ENCODE measurements at places on chromosomes 7 and 10.

DNA sequence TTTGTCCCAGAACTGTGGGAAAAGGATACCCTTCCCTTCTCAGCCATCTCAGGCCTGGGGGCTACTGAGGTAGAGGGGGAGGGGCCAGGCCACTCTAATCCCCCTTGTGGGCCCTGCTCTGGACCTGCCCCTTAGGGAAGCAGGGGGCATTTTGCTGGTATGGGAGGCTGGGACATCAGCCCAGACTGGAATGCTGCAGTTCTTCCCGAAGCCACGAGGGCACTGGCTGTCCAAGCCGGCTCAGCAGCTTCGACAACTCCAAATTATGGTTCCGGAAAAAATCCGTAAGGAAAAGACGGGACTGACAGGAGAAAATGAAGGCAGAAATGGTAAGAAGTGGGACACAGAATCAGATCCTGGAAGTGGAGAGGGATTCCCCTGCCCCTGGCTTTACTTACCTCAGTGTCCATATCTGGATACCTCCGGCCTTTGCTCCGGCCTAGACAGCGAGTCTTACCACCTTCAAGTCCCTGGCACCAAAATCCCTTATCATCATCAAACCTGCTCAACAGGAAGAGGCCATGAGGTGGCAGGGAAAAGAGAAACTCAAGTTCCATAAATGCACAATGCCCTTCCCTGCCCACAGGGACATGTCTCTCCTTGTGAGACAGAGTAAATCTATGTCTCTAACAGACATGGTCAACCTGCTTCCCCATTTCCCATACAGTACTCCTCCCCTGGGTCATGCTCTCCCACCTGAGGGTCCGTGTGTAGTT lies 9.0 kb downstream of the NDST2 start:
- DNase-seq: no peak

GRCh38 chr7:80309971-80310549 lies 175.4 kb downstream of the GNAI1 start:
- no peak for DNase-seq

DNA sequence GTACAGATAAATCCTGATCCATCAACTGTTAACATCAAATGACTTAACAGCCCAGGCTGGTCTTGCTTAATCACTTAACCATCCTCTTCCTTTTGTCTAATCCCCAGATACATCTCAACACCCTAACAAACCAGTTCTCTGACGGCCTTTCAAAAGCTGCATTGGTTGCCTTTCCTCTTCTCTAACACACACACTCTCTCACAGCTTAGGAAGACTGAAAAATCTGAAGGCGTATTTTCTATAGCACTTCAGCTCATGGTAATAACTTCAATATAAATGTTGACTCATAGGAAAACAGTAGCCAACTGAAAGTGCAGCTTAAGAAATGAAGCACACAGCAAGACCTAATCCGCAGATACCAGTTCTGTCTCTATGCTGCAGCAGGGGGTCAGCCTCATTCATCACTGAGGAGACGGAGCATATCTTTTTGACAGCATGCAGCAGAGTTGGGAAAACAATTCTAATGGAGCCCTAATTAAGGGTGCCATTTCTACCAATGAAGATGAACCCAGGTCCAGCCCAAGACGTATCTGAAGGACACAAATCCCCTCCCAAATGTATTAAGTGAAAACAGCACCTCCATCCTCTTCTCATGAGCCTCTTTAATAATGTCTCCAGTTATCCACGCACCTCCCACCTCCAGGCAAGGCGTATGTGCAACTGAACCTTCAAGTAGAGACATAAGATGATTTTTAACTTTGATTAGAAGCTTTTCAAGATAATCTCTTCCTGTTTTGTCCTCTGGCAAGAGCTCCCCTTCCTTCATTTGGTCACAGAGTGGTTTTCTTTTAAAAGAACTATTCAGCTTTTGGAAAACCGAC lies 211.7 kb upstream of the NFE2L3 start:
- no peak for DNase-seq

GRCh38 chr10:122878799-122879338 lies 512 bp downstream of the FAM24B start:
- DNase-seq: no peak

- DNase-seq: no peak
Measured at GRCh38 chr7:34177476-34177875, 272.1 kb downstream of the BMPER start.

GRCh38 chr7:100693312-100694097 lies 545 bp downstream of the GIGYF1 start:
- DNase-seq: peak; percentile 23

GRCh38 chr10:80454513-80455460 lies 677 bp downstream of the TSPAN14 start:
- DNase-seq: peak; percentile 54

- DNase-seq: no peak
Measured at GRCh38 chr7:53470336-53470970, 435.0 kb downstream of the POM121L12 start.

DNA sequence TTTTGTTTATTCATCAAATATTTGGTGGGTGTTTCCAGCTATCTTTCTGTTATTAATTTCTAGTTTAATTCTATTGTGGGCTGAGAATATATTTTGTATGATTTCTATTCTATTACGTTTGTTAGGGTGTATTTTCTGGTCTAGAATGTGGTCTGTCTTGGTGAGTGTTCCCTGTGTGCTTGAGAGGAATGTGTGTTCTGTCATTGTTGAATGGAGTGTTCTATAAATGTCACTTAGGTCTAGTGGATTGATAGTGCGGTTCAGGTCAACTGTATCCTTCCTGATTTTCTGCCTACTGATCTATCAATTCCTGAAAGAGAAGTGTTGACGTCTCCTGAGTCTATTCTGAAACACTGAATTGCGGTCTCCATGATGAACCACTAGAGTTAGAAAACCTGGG lies 8.5 kb downstream of the HTRA1 start:
- DNase-seq: no peak

GRCh38 chr7:131530137-131530536 lies 26.3 kb downstream of the PODXL start:
- DNase-seq: no peak

- no peak for DNase-seq
Measured at GRCh38 chr7:479115-479947, 40.3 kb downstream of the PDGFA start.

DNA sequence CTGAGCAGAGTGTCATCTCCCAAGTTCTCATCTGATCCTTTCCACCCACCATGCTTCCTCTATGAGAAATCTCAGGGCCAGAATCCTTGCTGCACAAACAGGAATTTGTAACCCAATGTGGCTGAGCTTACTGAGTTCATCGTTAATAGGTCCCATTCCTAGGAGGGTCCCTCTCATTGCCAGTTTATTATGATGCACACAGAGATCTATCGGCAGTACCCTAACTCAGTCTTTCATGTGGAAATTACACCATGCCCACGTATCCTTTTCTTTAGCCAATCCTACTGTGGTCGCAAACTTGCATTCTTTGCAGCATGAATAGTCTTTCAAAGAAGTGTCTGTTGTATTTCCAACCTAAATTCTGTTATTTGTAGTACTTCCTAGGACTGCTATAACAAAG lies 12.1 kb downstream of the TMEM236 start:
- no peak for DNase-seq

GRCh38 chr7:127348247-127348631 lies 44.3 kb downstream of the ZNF800 start:
- DNase-seq: no peak

DNA sequence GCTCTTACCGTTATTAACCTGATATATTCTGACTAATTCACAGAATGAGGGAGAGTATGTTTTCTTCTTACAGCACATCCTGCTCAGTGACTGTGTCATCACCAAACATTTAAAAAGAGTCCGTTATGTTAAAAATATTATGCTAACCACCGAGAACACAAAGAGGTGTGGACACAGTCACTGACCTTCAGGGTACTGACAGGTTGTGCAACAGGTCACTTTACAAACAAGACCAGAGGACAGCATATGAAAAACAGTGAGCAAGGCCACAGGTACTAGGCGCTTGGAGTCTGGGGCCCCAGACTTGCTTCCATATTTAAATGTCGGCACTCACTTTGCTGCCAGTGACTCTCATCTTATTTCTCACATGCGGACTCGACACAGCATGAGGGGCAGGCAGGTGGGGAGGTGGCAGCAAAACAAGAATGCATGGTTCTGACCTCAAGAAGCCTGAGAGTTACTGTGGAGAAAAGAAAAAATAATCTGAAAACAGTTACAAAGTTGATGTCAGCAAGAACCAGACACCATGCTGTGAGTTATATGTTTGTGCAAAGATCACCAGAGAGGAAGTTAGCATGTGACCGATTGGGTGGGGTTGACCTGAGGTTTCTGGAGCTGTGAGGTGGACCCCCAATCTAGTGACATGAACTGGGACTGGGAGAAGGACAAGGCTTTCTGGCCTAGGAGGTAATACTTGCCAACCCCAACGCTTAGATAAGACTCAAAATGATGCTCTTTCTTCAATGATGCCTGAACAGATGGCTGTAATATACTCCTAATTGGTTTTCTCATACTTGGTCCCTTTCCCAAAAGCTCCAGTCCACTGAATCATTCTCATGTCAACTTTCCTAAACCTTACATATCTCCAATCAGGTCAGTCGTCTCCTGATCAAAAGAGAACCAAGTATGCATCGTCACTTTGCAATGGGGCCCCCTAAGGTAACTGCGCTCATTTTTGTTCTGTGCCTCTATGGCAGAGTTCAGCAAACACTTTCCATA lies 102.4 kb downstream of the HIPK2 start:
- no peak for DNase-seq

DNA sequence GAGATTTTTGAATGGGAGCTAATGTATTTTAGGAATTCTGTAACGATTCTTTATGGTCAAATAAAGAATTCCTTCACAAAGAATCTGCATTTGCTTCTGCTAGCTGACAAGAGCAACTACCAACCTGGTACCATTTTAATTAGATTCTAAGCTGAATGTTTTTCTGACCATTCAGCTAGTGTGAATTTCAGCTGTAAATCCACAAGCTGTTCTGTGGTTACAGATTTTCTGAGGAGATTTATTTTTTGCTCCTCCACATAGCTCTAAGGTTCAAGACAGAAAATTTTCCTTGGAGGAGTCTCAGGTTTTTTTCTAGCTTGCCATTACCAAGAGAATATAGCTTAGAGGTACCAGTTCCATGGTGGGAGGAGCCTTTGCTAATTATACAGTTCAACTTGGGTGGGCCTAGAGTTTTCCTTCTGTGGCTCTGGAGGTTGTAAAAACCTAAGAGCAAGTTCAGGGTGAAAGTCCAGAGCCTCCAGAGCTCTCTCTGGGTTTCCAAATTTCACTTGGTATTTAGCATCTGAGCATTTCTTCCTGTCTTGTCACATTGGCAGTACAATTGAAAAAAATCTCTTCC lies 120.1 kb downstream of the JAZF1 start:
- DNase-seq: no peak
